PC-9 (cell line): ENCODE measurements at places on chromosomes 12 and 14. TPM values are rescaled to one million over a fixed set of nuclear protein-coding genes. Genes with fewer than 3 reads are reported as not detected.

DNA sequence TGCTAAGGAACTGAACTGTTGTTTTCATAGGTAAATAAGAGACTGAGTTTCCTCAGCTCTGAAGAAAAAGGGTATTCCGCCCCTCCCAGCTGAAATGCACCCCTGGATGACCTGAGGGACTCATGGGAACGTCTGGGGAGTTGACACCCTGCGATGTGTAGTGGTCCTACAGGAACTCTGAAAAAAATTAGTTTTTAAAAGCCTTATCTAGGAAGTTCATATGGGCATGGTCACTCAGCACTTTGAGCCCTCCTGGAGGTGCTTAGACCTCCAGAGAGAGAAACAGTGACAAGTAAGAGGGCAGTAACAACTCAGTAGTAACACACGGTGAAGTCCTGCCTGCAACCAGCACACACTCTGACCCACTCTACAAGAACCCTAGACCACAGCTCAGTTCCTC is 91.2 kb upstream of the CNOT2 start:
- no peak overlapping the region for H3K4me3 ChIP-seq
- H3K4me1 ChIP-seq = no peaks in the 10 kb centered on the region
- H3K27me3 ChIP-seq = no peaks in the 10 kb centered on the region
- H3K27ac ChIP-seq = no peak overlapping the region

GRCh38 chr12:28374556-28374955 is 184.3 kb downstream of the CCDC91 start:
- DNase-seq = no peak
- H3K36me3 ChIP-seq = peaks cover 17% of the 10 kb centered on the region; the same call in 1 of the 2 replicates
- H3K27ac ChIP-seq = no peak overlapping the region

DNA sequence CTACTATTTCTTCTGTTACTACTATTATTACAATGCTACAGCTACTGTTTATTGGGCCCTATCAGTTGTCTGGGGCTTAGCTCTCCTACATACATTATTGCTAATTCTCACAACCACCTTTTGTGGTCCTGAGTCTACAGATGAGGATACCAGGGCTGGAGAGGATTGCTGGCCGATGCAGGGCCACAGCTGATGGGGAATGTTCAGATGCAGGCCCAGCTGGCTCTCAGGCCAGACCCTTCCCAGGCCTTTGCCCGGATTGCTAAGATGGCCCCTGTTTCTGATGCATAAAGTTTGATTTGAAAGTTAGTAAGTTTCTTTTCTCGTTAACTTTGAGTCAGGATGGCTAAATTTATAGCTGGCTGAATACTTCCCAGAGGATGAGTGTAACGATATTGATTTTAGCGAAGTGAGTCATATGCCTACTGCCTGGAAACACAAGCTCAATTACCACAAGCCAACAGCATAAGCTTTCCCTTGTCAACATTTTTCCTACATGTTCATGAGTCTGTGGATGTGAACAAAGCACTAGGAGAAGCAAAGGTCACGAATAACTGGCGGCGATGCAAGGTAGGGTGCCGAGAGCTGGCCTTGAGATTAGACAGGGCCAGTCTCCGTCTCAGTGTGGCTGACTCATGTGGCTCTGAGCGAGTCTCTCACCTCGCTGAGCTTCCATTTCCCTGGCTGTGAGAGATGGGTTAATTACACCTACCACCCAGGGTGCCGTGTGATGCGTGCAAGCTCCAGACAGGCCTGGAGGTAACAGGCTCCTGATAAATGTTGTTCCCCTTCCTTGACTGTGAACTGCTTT is 111.0 kb downstream of the BEGAIN start:
- DNase-seq = peak; percentile 97
- H3K4me3 ChIP-seq = peak overlapping the region; percentile 41; the same call in 1 of the 2 replicates
- H3K4me1 ChIP-seq = peaks cover 46% of the 10 kb centered on the region
- H3K27me3 ChIP-seq = no peaks in the 10 kb centered on the region
- no peaks in the 10 kb centered on the region for H3K36me3 ChIP-seq

DNA sequence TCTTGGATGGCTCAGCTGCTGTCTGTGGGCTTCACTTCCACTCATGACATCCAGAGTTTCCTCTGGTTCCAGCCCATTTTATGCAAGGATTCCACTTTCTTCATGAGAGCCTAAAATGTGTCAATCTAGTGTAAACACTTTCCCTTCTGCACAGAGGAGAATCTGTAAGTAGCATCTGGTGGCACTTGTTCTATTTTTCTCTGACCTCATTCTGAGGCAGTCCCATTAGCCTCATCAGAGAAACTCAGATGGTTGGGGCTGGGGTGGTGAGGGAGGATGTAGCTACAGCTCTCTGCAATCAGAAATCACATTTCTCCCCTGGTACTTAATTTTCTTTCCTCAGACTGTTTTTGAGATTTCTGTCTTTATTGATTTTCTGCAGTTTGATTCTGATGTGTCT is 81.6 kb downstream of the PRMT8 start:
- H3K4me1 ChIP-seq = no peaks in the 10 kb centered on the region
- no peak for DNase-seq
- H3K27ac ChIP-seq = no peak overlapping the region
- no peak overlapping the region for H3K4me3 ChIP-seq
- no peaks in the 10 kb centered on the region for H3K36me3 ChIP-seq

DNA sequence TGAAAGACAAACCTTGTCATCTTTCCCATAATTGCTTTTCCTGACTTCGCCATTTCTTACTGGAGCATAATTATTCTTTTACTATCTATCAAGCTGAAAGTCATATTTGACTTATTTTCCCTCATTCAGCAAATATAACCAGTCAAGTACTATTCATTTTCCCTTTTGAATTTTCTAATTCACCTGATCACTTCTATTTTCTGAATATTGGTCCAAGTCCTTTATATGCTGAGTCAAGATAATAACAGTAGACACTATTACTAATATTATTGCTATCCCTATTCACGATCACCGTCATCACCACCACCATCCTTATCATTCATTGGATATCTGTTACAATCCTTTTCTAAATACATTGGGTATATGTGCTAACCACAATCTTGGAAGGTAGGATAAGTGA is 728.0 kb downstream of the NOVA1 start:
- no peaks in the 10 kb centered on the region for H3K4me1 ChIP-seq
- H3K36me3 ChIP-seq = no peaks in the 10 kb centered on the region
- no peak overlapping the region for H3K27ac ChIP-seq
- no peak overlapping the region for H3K4me3 ChIP-seq
- DNase-seq = no peak

DNA sequence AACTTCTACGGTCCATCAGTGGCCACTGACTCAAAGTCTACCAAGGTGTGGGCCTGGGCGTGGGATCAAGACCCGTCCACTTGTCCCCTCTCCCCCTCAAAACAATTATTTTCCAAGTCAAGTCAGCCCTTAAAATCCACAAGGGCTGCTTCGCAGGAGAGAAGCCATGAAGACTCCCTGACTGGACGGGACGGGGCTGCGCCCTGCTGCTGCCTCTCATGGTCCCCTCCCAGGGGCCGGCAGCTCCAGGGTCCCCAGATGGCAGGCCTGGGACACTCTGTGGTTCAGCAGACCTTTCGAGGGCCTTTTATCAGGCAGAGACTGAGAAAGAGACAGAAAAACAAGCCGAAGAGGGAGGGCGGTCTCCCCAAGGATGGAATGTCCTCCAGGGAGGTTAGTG is 10.8 kb downstream of the NGB start:
- no peak overlapping the region for H3K27ac ChIP-seq
- no peaks in the 10 kb centered on the region for H3K36me3 ChIP-seq
- peaks cover 100% of the 10 kb centered on the region for H3K27me3 ChIP-seq
- H3K4me1 ChIP-seq = no peaks in the 10 kb centered on the region
- no peak for DNase-seq

DNA sequence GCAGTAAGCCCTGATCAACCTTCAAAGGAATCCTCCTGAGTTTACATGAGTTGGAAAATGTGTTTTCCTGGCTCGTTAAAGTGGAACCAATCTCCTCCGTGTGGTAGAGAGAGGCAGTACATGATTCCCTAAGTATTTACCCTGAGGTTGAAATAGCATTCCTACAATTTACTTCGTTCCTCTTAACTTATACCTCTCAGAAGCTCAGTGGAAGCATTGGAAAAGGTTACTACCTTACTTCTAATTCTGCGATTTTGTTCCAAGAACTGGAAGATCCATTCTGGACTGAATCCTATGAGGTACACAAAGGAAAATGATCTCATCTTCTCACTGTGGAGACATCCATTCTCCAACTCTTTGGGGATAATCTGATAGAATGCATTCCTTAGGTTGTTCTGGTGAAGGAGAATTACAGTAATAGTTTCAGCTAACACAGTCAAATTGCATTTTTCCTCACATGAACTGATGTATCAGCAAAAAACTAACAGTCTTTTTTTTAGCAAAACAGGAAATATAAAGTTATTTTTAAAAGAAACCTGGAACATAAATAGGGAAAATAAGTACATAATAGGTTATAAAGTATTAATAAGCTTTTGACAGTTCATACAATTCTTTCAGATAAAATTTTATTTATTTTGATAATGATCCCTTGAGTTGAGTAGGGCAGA is 475.6 kb downstream of the PDZRN4 start:
- H3K27me3 ChIP-seq = no peaks in the 10 kb centered on the region
- H3K4me1 ChIP-seq = no peaks in the 10 kb centered on the region
- no peaks in the 10 kb centered on the region for H3K36me3 ChIP-seq
- no peak overlapping the region for H3K27ac ChIP-seq

DNA sequence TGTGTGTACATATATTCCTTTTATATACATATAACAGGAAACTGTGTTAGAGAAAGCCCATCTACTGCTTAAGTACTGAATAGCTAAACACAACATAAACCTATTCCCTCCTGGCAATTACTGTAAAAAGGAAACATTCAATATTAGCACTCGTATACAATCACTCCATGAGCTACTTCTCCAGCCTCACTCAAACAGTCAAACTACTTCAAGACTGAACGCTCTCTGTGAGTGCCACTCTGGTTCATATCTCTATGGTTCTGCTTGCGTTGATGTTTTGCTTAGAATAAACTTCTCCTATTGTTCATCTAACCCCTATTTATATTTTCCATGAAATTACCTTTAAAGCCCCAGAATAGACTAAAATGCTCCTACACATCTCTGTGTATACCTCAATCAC is 243.7 kb downstream of the MED13L start:
- no peak overlapping the region for H3K27ac ChIP-seq
- no peaks in the 10 kb centered on the region for H3K4me1 ChIP-seq
- H3K27me3 ChIP-seq = no peaks in the 10 kb centered on the region
- DNase-seq = no peak

GRCh38 chr12:23950775-23951451 is 1.4 kb upstream of the SOX5 start:
- no peak overlapping the region for H3K4me3 ChIP-seq
- no peaks in the 10 kb centered on the region for H3K36me3 ChIP-seq
- DNase-seq = no peak
- H3K27ac ChIP-seq = no peak overlapping the region

DNA sequence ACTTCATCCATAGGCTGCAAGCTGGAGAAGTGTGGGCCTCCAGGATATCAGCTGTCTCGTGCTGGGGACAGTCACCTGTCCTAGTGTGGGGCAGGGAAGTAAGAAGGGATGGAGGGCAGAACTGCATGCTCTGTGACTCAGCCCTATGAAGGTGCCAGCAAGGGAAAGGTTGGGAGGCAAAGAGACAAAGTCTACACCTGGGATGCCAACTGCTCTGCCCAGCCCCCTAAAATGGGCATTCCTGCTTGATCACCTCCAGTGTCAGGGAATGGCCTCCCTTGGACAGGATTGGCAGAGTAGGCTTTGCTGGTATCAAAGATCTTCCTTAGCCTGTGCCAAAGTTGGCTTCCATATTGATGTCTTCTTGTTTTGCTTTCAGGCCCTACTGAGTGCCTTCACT is 335.0 kb downstream of the BCL11B start:
- H3K27me3 ChIP-seq = peaks cover 12% of the 10 kb centered on the region; the same call in 1 of the 2 replicates
- H3K36me3 ChIP-seq = no peaks in the 10 kb centered on the region
- H3K27ac ChIP-seq = no peak overlapping the region
- no peak for DNase-seq
- H3K4me3 ChIP-seq = no peak overlapping the region

GRCh38 chr12:126509572-126509971 is 1444.3 kb downstream of the AACS start:
- no peak overlapping the region for H3K4me3 ChIP-seq
- no peaks in the 10 kb centered on the region for H3K27me3 ChIP-seq
- no peaks in the 10 kb centered on the region for H3K4me1 ChIP-seq
- H3K27ac ChIP-seq = no peak overlapping the region
- no peaks in the 10 kb centered on the region for H3K36me3 ChIP-seq

GRCh38 chr12:119676022-119676421 is 8.1 kb downstream of the PRKAB1 start:
- H3K36me3 ChIP-seq = peaks cover 59% of the 10 kb centered on the region
- H3K4me1 ChIP-seq = peaks cover 20% of the 10 kb centered on the region
- DNase-seq = no peak
- H3K27ac ChIP-seq = no peak overlapping the region
- no peaks in the 10 kb centered on the region for H3K27me3 ChIP-seq

GRCh38 chr12:262113-262512 is 523 bp downstream of the SLC6A13 start:
- no peak overlapping the region for H3K27ac ChIP-seq
- H3K27me3 ChIP-seq = peaks cover 89% of the 10 kb centered on the region
- H3K4me1 ChIP-seq = no peaks in the 10 kb centered on the region
- H3K4me3 ChIP-seq = no peak overlapping the region

DNA sequence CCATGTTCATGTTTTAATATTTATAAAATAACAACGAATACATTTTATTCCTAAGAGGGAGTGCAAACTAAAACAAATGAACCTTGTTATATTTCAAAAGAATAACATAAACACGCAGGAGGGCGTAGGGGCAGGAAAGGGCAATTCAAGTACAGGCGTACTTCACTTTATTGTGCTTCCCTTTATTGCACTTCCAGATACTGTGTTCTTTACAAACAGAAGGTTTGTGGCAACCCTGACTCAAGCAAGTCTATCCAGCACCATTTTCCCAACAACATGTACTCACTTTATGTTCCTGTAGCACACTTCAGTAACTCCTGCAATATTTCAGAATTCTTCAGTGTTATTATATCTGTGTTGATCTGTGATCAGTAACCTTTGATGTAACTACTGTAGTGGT is 84.6 kb upstream of the PLEKHA5 start:
- no peaks in the 10 kb centered on the region for H3K36me3 ChIP-seq
- no peaks in the 10 kb centered on the region for H3K27me3 ChIP-seq
- H3K27ac ChIP-seq = no peak overlapping the region

- no peak overlapping the region for H3K4me3 ChIP-seq
- no peak overlapping the region for H3K27ac ChIP-seq
- no peak for DNase-seq
- H3K4me1 ChIP-seq = peaks cover 9% of the 10 kb centered on the region
- H3K27me3 ChIP-seq = no peaks in the 10 kb centered on the region
These were observed 51.1 kb upstream of the AKAP6 start for GRCh38 chr14:32277998-32278397.

DNA sequence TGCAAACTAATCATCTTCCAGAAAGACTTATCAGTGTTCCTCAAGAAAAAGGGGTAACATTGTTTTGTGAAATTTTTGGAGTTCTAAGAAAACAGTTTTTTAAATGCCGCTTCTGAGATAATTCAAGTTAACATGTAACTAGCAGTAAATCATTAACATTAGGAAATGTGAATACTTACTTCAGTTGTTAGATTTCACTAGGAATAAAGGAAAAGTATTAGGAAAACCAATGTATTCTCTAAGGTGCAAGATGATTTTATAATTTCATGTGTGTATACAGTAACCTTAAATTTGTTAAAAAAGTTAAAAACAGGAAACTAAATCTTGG is 36.8 kb downstream of the PAPOLA start:
- DNase-seq = no peak
- H3K27me3 ChIP-seq = no peaks in the 10 kb centered on the region
- no peak overlapping the region for H3K4me3 ChIP-seq
- no peaks in the 10 kb centered on the region for H3K4me1 ChIP-seq

KRT78 gene
- 1.5 and 1.7 TPM in 2 replicates for total RNA-seq

SERPINA5 gene
- total RNA-seq = not detected in 2 replicates

ZBTB42 gene
- total RNA-seq = 4.2 and 6.1 TPM in 2 replicates

TAS2R43 gene
- 1.1 and 1.5 TPM in 2 replicates for total RNA-seq

KLRK1 gene
- not detected in 2 replicates for total RNA-seq

SERPINA9 gene
- not detected in 2 replicates for total RNA-seq

ANKRD33 gene
- not detected in 2 replicates for total RNA-seq

KRT6B gene
- 0.98 and 1.1 TPM in 2 replicates for total RNA-seq

AKAP5 gene
- total RNA-seq = 0.60 and 0.72 TPM in 2 replicates
